Stimulated activated CD4-positive, alpha-beta T cell treated with anti-CD3 and anti-CD28 coated beads, Interleukin-4, amount 100 ng/mL, for 1 hour (primary cell): ENCODE measurements at places on chromosomes 6 and 20.

DNA sequence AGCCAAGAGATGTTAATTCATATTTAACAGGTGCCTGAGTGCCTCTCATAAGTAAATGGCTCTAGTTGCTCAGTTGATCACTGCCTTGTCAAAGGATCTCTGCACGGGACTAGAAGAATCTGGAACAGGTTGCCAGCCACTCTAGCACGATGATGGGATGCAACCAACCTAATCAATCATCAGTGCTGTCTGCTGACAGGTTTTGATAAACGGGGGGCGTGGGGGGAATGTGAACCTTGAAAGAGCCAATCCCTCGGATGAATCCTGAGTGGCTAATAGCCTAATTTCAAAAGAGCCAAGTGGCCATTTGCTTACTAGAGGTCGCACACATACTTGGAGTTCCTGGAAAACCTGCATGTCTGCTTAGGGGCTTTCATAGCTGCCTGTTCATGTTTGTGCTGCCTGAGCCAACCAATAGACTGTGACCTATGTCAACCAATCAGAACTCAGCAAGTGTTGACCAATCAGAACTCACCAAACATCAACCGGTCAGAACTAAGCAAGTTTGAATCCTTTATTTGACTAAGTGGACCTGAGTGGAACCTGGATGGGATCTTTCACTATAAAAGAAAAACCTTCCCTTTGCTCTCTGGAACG is 43.5 kb upstream of the ECI2 start:
- no peak for DNase-seq

DNA sequence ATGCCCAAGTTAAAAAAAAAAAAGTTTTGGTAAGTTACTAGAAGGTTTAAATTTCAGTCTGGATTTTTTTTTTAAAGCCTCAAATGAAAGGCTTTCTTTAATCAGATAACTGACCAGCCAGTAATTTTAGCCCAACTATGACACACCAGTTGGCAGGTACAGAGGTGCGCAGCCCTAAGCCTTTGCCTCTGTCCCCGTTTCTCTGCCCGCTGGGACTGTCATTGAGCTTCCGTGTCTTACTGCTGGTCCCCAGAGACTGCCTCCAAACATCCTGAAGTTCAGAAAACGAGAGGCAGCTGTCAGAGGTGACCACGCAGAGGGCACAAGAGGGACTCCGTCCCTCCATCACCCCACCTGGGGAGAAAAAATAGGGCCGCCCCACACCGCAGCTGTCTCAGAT is 118.2 kb downstream of the RPS12 start:
- DNase-seq, result no peak

DNA sequence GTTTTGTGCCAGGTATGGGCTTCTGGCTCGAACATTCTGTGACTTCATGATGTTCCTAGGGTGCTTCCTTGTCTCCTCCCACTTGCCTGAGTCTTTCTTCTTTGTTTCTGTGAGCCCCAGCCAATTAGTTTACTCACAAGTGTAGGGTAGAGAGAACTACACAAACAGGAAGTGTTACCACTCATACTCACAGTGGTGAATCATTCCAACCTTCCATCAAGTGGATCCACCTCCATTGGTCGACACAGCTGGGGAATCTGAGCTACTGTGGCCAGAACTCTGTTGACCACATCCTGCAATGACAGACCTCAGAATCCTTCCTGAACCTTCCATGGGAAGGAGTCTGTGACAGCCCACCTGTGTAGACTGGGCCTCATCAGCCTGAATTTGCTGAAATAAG is 76.8 kb downstream of the UNC5CL start:
- DNase-seq, result no peak

DNA sequence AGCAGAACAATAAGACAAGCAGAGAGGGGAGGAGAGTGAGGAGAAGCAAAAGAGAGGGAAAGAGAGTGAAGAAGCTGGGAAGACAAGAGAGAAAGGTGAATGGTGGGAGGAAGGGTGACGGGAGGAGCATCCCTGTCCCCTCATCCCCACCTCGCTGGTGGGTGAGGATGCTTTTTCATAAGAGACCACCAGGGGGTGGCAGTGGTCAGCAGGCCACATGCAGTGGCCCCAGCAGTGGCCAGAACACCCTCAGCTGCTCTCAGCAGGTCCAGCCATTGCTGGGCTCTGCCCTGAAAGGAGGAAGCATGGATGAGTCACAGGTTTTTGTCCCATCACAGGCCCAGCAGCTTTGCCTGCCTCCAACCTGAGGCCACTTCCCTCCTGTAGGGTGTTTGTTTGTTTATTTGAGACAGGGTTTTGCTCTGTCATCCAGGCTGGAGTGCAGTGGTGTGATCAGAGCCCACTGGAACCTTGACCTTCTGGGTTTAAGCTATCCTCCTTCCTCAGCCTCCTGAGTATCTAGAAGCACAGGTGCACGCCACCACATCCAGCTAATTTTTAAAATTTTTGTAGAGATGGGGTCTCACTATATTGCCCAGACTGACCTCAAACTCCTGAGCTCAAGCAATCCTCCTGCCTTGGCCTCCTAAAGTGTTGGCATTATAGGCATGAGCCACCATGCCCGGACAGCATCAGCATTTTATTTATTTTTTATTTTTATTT is 24.0 kb downstream of the FGD2 start:
- DNase-seq, result peak; percentile 33

DNA sequence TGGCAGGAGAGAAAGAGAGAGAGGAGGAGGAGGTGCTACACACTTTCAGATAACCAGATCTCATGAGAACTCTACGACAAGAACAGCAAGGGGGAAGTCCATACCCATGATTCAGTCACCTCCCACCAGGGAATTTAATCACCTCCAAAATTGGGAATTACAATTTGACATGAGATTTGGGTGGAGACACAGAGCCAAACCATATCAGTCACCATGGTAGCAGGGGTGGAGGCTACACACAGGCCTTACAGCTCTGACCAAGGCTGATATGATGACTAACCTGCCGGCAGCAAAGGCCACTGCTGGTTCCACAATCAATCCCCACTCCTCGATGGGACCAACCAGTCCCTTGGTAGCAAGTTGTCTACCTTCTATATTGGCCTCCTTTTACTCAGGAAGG is 13.6 kb upstream of the RBM24 start:
- no peak for DNase-seq

- DNase-seq, result no peak
These were observed 5.4 kb downstream of the DSE start for GRCh38 chr6:116376149-116376548.

DNA sequence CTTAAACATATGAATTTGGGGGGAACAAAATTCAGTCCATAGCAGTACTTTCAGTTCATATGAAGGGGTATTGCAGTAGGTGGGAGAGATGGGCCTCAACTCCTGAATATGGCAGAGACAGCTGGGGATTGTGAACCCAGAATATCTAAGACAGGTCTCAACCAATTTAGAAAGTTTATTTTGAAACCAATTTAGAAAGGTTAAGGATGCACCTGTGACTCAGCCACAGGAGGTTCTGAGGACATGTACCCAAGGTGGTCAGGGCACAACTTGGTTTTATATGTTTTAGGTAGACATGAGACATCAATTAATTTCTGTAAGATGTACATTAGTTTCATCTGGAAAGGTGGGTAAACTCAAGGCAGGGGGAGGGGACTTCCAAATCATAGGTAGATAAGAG is 59.5 kb downstream of the MYO6 start:
- no peak for DNase-seq

DNA sequence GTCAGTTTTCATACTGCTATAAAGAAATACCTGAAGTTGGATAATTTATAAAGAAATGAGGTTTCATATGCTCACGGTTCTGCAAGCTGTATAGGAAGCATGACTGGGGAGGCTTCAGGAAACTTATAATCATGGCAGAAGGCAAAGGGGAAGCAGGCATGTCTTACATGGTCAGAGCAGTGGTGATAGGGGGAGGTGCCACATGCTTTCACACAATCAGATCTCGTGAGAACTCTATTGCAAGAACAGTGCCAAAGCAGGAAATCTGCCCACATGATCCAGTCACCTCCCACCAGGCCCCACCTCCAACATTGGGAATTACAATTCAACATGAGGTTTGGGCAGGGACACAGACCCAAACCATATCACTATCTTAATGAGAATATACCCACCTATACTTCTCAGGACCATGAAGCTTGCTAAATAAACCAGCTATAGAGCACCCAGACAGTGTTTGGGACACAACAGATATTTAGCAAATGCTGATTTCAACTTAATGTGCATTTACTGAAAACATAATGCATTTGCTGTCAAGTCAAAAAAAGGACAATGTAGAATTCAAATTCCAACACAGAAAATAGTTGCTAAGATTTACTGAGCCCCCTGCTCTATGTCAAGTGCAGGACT is 63.8 kb downstream of the TNFRSF21 start:
- DNase-seq, result no peak
